Activated T-cell treated with anti-CD3 and anti-CD28 coated beads for 48 hours (primary cell): ENCODE measurements at places on chromosomes 3 and 15.

GRCh38 chr3:137304313-137305056 lies 346.7 kb downstream of the IL20RB start:
- no peak for DNase-seq

DNA sequence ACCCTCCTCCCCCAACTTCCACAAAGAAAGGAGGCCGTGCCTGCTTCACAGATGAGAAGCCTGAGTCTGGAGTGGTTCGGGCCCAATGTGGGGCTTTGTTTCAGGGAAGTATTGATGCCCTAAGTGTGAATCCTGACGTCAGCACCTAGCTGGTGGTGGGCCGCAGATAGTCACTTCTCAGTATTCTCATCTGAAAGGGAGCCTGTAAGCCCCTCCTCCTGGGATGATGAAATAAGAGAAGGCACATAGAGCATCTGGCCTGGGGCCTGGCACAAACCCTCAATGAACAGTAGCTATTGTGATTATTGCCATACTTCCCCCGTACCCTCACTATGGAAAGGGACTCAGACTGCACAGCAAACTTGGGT lies 24.8 kb downstream of the LINGO1 start:
- no peak for DNase-seq

DNA sequence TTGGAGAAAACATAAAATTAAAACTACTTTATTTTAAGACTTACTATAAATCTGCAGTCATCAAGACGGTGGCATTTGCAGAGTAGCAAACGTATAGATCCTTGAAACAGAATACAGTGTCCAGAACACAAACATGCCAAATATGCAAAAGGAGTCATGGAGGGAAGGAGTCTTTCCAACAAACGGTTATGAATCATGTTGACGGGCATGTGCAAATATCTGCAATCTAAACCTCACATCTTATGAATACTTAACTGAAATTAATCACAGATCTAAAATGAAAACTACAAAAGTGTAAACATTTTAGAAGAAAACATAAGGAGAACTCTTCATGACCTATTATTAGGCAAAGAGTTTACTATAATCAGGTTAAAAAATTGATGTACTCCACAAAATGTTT lies 69.4 kb downstream of the TFRC start:
- no peak for DNase-seq

GRCh38 chr15:98403569-98403968 lies 244.8 kb upstream of the IGF1R start:
- no peak for DNase-seq

DNA sequence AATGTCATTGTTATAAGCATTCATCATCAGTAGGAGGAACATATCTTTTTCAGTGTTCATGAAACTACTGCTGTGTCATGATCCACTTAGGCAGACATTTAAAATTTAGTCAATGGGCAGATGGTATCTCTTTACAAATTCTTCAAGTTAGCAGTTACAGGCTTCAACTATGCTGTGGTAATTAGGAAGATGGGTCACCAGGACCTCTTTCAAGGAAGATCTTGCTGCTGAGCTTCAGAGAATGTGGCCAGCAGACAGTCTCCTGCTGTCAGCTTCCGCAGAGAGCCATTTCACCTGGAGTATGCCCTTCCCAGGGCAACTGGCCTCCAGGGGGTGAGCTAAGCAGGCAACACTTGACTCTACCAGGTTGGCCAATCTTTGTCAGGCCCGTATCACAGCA lies 19.4 kb downstream of the IFT57 start:
- no peak for DNase-seq

- no peak for DNase-seq
Observed at GRCh38 chr15:67777773-67778172, 47.5 kb upstream of the SKOR1 start.
